ENCODE measurements at places on chromosomes 16 and 17. TPM values are rescaled to one million over a fixed set of nuclear protein-coding genes. Genes with fewer than 3 reads are reported as not detected.

DNA sequence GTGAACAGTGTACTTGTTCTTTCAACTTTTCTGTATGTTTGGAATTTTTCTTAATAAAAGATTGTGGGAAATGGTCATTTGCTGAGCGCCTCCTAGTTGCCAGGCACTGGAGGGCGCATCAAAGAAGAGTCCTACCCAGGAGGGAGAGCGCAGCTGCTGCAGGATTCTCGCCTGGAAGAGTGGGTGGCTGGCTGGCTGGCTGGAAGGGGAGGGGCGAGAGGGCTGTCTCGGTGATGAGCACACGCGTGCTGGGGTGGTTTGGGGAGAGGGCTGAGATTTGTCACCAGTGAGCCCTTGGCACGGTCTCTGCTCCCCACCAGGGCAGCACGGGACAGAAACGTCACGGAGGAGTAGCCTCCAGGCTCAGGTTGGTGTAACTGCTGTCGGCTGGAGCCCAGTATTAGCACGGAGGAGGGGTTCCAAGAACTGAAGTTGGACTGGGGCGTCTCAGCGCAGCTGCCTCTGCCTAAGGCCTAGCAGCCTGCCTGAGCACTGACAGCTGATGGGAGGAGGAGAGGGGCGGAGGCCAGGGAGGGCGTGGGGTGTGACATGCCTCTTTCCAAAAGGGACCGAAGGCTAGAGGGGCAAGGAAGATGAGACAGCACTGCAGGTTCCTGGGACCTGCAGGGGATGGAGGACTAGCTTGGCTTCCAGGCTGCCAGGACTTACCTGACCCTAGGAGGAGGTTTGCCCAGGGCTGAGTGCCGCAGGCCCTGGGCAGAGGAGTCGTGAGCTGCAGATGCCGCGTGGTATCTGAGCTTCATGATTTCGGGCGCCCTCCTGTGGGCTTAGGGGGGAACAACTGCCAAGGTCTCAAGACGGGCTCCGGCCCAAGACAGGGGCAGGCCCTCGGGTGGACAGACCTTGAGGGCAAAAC lies 5.7 kb downstream of the LDHD start:
- peak; percentile 93 for DNase-seq

DNA sequence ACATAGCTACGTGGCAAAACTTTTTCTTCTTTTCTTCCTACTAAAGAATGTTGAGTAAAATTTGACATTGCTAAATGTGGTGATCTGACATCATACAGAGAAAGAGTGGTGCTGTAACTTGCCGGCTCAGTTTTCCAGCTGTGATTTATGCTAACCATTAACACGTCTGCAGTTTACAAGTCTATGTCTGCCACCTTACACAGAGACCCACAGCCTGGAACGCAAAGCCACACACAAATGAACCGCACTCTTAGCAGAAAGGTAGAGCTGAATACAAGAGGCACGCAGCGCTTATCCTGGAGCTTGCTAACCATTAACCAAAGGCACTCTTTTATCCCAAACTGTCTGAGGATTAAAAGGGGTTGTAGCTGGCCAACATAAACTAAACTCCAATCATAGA lies 31.9 kb downstream of the CACNG1 start:
- no peak for DNase-seq

The MEIOC gene
- 0.28 TPM for total RNA-seq

The LGALS9B gene
- not detected for total RNA-seq

DNA sequence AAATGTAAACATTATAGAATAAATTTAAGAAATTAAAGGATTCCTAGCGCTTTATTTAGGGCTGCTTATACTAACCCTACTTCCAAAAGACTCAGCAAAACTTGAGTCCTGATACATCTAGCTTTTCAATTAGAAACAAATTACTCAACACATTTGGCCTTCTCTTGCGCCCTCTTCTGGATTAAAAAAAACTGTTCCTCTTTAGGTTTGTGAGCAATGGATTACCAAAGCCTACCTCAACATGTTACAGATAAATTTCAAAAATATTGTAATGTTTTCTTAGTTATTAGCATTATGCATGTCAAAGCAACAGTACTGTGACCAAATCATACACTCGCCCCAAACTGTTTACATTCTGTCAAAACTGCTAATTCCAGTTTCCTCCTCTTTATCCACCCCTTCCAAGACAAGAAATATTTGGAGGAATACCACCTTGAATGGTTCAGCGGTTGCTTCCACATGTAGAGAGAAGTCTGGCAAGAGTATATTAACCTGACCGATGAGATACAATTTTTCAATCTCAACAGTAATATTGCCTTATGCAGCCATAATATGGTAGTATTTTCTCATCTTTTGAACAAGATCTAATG lies 2.7 kb downstream of the NUFIP2 start:
- peak; percentile 13 for DNase-seq

The TNFRSF12A gene
- 114 TPM for total RNA-seq

The MT1G gene
- total RNA-seq: 33.6 TPM

- peak; percentile 52 for DNase-seq
These were observed 195.3 kb upstream of the RPL38 start for GRCh38 chr17:74008196-74008595.

The TRPV3 gene
- 1.2 TPM for total RNA-seq

GRCh38 chr16:57563761-57564160 lies 21.3 kb downstream of the ADGRG5 start:
- no peak for DNase-seq

- no peak for DNase-seq
These were observed 624.3 kb downstream of the MAF start for GRCh38 chr16:78976212-78976611.

The ARSG gene
- 12.6 TPM for total RNA-seq

The MYOCD gene
- 4.0 TPM for total RNA-seq

GRCh38 chr16:27689711-27690110 lies 139.8 kb downstream of the KATNIP start:
- no peak for DNase-seq

The ADGRG3 gene
- total RNA-seq: 1.8 TPM

DNA sequence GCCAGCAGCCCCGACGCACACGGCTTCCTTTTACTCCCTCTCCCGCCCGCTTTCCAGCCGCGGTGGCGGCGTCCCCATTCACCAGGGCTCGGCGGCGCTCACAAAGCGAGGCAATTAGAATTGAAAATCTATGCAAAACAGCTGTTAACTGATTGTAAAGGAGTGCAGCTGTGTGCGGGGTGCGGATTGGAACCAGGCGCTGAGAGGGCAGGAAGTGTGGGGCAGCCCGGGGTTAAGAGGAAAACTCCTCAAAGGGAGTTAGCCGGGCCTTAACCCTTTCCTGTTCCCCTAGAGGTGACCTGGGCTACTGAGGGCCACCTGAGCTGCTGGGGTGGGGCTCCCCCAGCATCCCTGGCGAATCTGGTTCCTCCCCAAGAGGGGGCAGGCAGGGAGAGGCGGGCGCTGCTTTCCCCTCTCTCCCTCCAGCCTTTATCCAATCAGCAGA lies 5.8 kb upstream of the GSE1 start:
- no peak for DNase-seq

DNA sequence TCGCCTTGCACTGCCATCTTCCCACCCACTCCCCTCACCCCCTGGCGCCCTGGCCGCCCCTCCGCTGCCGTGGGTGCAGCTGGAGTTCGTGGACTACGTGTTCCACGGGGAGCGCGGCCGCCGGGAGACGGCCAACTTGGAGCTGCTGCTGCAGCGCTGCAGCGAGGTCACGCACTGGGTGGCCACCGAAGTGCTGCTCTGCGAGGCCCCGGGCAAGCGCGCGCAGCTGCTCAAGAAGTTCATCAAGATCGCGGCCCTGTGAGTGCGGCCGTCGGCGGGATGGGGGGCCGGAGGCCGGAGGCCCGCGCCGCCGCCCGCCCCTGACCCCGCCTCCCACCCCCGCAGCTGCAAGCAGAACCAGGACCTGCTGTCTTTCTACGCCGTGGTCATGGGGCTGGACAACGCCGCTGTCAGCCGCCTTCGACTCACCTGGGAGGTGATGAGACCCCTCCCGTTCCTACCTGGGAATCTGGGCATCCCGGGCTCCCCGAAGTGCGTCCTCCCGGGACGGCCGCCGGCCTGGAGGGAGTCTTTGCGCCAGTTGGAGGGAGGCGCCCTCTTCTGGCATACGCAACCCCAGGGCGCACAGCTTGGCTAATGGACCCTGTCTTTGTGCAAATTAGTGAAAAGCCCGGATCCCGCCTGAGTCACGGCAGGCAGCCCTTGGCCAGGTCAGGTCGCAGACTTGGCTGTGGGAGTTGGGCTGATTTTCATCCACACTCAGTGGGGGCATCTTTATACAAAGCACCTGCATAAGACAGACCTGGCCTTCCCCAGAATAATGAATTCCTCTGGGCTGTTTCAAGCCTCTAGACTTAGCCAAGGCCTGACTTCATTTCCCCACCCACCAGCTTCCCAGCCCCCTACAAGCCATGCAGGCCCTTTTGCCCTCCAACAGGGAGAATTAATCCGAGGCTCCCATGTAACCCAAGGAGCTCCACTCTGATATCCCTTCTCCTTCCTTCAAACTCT lies 14.3 kb downstream of the RAPGEFL1 start:
- peak; percentile 89 for DNase-seq

The ARHGAP23 gene
- 53.8 TPM for total RNA-seq

DNA sequence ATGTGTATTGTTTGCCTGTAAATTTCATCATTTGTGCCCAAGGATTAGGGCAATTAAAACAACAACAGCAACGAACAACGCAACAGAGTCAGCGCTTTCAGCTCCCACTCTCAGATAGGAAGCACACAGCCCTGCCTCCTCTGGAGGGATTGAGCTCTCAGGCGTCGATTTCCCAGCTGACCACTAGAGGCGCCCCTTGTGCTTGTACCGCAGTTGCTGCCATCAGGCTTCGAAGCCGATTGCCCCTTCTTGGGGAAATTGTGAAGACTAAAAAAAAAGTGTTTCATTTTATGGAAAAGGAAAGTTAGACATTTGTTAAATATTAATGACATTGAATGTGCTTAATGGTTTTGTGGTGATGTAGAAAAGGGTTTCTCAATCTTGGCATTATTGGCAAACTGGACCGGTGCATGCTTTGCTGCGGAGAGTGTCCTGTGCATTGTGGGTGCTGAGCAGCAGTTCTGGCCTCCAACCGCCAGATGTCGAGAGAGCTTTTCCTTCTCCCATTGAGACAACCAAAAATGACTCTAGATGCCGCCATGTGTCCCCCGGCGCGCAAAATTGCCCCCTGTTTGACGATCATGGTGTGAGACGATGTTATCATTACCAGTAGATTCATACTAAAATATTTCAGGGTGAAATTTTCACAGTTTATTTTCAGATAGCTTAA lies 650.4 kb upstream of the RBFOX1 start:
- peak; percentile 62 for DNase-seq

DNA sequence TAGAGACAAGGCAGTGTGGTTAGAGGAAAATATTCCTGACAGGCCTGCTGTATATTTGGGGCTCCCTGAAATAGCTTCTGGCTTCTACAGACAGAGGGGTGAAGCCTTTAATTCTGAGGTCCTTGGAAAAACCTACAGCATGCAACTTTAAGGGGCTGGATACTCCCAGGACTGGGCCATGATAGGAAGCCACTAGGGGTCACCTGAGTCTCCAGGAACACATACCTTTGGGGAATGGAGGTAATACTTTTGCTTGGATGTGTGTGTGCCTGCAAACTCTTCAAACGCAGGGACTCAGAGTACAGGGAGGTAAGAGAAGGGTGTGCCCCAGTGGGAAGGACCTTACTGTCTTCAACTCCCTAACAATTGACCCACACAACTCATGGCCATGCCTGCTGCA lies 4.1 kb downstream of the ASIC2 start:
- no peak for DNase-seq

The IRX5 gene
- total RNA-seq: 22.3 TPM

- no peak for DNase-seq
These were observed 44.0 kb downstream of the CCDC182 start for GRCh38 chr17:57701124-57701523.

The NPIPA3 gene
- 0.69 TPM for total RNA-seq

DNA sequence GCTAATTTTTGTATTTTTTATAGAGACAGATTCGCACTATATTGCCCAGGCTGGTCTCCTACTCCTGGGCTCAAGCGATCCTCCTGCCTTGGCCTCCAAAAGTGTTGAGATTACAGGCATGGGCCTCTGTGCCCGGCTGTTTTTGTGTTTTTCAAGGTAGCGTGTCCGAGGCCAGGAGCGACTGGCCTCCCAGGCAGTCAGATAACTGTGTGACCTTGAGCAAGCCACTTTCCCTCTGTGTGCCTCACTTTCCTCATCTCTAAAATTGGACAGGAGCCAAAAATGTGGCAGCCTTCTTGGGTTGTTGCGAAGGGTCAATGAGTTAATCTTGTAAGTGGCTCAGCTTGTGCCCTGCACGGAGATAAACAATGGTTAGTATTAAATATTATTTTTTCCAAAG lies 2.4 kb downstream of the ABCC1 start:
- no peak for DNase-seq

DNA sequence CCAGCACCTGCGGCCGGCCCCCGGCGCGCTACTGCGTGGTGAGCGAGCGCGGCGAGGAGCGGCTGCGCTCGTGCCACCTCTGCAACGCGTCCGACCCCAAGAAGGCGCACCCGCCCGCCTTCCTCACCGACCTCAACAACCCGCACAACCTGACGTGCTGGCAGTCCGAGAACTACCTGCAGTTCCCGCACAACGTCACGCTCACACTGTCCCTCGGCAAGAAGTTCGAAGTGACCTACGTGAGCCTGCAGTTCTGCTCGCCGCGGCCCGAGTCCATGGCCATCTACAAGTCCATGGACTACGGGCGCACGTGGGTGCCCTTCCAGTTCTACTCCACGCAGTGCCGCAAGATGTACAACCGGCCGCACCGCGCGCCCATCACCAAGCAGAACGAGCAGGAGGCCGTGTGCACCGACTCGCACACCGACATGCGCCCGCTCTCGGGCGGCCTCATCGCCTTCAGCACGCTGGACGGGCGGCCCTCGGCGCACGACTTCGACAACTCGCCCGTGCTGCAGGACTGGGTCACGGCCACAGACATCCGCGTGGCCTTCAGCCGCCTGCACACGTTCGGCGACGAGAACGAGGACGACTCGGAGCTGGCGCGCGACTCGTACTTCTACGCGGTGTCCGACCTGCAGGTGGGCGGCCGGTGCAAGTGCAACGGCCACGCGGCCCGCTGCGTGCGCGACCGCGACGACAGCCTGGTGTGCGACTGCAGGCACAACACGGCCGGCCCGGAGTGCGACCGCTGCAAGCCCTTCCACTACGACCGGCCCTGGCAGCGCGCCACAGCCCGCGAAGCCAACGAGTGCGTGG lies 1.5 kb downstream of the NTN1 start:
- peak; percentile 74 for DNase-seq

The AGRP gene
- total RNA-seq: not detected

Data from kidney (tissue), 22 donors.